Right forelimb (tissue), 1 donor: ENCODE measurements at places on chromosomes 3 and 15.

GRCh38 chr3:54026543-54026942, 95.8 kb upstream of the CACNA2D3 start:
- DNase-seq: no peak

- no peak for DNase-seq
These were observed 12.7 kb downstream of the PGPEP1L start for GRCh38 chr15:98994892-98995291.

GRCh38 chr3:114449271-114450007, 155.6 kb downstream of the TIGIT start:
- DNase-seq: no peak

- no peak for DNase-seq
These were observed 232.6 kb upstream of the LRTM1 start for GRCh38 chr3:55160241-55160983.

GRCh38 chr3:119294696-119295671, 801 bp downstream of the ARHGAP31 start:
- peak; percentile 78 for DNase-seq

DNA sequence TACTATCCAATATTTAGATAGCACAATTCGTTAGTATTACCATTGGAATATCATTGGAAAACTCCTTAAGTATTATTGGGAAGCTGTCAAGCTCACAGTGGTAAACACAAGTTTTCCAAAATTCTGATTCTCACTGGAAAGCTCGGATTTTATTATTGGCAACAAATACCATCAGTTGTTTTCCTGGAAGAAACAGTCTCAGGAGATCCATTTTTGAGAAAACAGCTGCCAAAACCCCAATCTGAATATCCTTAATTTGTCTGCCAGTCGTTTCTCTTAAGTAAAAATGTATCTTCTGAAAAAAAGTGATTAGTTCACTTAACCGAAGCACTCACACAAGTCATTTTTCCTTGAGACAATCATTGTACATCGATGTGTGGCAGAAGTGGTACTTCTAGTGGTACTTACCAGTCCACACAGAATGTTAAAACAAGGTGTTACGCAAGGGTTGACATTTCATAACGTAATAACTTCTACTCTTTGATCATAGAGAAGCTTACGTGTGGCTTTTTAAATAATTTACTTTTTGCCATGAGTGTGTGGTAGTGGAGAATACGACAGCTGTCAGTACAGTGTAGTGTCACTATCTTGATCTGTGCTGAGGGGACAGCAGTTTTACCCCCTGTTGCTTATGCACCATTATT, 74.9 kb downstream of the FAM43A start:
- no peak for DNase-seq

DNA sequence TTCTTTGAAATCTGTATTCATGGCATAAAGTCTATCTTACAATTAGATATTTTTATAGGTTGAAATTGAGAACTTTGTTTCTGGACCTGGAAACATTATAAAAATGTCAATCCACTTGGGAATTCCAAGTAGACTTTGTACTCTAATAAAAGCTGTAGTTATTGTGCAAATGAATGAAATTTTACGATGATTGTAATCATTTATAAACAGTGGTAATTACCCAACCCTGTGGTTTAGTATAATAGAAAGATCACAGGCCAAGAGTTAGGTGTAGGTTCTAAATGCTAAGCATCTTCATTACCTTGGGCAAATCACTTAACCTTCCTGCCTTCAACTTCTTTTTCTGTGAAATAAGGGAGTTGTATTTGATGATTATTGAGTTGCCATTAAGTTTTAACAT, 13.2 kb upstream of the SLC7A14 start:
- DNase-seq: no peak

DNA sequence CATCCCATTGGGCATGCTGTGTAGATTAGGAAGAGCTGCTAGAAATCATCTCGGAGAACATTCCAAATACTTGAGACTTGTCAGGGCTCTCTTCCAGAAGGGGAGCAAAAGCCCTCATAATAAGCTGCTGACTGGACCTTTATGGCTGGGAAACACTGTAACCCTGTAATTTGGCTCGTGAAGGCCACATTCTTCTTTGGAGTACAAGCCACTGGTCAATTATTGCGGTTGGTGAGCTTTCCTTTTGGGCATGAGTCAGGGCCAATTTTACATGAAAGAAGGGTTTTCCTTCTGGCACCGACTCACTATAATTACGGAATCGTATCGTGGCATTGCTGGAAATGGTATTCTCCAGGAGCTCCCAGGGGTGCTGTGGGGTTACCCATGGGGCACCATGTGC, 434.5 kb upstream of the RGMA start:
- peak; percentile 49 for DNase-seq

DNA sequence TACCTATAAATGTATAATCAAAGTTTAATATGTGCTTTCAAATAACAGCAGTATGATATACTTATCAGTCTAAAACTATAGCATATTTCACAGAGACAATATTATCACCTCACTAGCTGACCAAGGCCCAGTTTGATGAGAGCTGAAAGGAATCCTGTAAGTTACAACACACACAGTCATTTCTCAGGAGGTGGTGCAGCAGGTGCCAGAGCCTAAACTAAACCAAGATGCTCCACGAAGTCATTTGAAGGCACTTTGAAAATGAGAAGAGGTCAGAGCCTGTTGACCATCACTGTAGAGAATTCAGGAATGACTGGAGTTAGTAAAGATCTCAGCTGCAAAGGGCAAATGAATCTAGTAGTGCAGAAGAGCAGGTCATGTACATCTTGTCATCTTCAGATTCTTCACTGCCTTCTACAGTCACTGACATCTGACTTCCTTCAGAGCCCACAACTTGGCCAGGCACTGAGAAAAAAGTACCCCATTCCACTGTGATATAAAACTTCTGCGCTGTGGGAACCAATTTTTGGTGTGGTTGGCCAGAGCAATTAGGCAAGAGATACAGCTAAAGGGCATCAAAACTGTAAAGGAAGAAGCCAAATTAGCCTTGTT, 7.9 kb downstream of the GBE1 start:
- no peak for DNase-seq

DNA sequence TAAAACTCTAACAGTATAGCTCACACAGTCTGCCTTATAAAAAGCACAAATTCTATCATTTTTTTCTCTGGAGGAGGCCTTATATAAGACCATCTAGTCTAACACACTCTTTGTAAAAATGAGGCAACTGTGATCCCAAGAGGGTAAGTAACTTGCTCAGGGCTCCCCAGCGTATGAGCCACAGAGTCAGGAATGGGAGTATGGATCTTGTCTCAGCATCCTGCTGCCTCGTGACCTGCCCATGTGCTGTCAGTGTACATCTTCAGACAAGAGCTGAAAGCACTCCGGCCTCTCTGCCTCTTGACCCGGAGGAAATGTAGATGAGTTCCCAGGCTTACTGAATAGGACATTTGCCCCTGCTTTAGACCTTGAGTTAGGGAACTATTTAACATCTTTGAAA, 28.4 kb upstream of the MEF2A start:
- no peak for DNase-seq

- peak; percentile 63 for DNase-seq
These were observed 408.2 kb upstream of the THBS1 start for GRCh38 chr15:39172380-39173281.

- DNase-seq: no peak
These were observed 18.3 kb downstream of the RAB11A start for GRCh38 chr15:65887565-65887964.

- DNase-seq: no peak
These were observed 58.8 kb downstream of the IL16 start for GRCh38 chr15:81255315-81255957.

DNA sequence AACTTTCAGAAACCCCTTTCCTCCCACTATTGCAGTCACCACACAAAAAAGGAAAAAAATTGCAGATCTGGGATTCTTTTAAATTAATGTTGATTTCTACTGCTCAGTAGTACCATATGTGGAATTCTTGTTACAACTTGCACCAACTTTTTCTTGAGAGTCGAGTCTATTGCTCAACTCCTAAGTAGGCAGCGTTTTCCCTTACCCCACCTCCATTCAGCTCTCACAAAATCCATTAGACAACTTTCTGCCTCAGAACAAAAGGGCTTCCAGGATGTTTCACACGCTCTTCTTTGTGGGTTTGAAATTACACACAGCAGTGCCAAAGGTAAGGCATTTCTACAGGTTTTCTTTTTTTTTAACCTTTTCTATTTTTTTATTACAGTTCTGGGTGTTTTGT, 179.5 kb downstream of the ANXA2 start:
- no peak for DNase-seq

GRCh38 chr3:32428092-32429068, 36.7 kb downstream of the CMTM7 start:
- no peak for DNase-seq

DNA sequence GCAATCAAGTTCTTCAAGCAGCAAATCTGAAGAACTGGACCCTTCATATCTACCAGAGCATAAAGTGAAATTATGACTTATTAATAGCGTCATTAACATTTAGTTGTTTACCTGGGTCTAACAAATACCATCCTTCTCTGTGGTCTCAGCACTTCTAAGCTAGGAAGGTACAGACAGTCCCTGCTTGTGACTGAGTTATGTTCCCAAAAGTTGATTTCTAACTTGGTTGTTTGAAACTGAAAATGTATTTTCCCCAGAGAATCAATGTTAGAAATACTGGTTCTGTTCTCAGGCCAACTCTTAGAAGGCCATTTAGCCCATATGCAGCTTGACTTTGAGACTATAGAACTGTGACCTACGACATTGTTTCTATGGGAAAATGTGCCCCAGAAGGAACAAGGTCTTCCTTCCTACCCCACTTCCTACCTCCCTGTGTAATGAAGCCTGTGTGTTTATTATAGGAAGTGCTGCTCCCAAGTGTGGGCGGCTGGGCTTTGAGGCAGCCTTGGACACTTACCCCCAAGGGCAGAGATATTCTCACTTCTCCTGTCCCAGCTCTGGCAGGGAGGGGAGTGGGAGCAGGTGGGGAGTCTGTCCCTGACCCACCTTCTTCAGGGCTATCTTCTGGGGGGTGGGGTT, 12.2 kb upstream of the MAPK6 start:
- DNase-seq: no peak

DNA sequence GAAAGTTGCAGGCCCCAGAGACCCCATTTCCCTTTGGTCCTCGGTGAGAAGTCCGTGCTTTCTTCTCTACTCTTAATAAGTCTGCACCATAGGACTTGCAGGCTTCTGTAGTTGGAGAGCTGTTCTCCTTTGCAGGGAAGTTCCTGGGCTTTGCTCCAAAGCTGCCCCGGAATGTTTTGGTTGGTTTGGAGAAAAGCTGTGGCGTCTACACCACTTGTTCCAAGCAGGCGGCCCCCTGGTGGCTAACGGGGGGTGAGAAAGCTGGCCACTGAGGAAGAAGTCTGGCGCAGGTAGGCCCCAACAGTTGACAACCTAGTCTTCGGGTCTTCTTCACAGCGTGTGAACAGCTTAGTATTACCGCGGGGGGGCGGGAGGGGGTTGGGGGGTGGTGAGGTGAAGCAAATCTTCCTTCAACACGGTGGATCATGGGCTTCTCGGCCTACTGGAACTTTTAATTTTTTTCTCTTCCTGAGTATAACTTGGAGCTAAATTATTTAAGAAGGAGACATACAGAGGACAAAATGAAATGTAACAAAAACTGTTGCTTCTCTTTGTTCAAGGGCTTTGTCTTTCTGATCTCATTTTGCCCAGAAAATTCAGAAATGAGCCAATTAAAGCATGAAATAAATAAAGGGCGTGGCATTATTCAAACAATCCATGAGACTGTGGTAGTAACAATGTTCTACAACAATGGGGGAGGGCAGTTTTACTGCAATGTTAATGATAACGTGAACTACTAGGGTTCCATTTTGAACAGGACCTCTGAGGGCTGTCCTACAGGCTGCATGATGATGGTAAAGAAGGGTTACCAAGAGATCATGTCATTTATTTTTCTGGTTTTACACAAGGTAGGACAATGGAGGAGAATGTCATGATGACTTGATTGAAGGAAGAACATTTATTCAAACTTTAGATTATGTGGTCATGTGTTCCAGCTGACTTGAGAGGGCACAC, 2.2 kb upstream of the THRB start:
- DNase-seq: peak; percentile 75

GRCh38 chr15:84588053-84588874, 12.5 kb upstream of the ZSCAN2 start:
- peak; percentile 90 for DNase-seq

DNA sequence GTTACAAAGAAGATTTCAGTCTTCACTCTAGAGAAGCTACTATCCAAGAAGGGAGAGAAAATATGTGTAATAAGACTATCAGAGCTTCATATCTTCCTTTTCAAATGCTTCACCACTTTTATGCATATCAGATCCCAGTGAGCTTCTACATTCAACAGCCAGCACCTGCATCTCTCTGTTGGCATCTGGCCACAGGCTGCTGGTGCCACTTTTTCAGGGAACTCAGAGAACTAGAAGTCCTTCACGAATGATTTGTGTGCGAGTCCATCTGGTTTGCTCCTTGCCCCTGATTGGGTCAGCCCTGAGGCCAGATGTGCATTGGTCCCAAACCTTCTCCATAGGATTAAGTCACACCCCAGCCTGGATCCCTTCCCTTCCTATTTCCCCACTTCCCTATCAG, 22.1 kb downstream of the SNTN start:
- no peak for DNase-seq

GRCh38 chr3:152458376-152459117, 189.8 kb downstream of the MBNL1 start:
- DNase-seq: no peak

DNA sequence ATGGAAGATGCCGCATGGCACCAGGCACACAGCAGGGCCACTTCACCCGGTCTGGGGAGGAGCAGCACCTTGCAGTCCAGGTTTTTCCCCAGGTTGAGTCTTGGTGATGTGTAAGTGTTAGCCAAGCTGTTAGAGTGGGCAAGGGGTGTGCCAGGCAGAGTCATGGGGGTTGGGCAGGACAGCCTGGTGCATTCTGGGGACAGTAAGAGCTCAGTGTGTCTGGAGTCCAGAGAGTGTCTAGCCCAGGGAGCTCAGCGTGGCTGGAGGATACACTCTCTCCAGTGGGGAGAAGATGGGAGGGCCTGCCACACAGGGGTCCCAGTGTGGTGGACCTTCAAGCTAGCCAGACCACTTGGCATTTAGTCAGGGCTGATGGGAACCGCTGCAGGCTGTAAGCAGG, 87.4 kb downstream of the AAGAB start:
- DNase-seq: peak; percentile 28

GRCh38 chr15:77784361-77785292, 151.9 kb upstream of the LINGO1 start:
- DNase-seq: no peak

DNA sequence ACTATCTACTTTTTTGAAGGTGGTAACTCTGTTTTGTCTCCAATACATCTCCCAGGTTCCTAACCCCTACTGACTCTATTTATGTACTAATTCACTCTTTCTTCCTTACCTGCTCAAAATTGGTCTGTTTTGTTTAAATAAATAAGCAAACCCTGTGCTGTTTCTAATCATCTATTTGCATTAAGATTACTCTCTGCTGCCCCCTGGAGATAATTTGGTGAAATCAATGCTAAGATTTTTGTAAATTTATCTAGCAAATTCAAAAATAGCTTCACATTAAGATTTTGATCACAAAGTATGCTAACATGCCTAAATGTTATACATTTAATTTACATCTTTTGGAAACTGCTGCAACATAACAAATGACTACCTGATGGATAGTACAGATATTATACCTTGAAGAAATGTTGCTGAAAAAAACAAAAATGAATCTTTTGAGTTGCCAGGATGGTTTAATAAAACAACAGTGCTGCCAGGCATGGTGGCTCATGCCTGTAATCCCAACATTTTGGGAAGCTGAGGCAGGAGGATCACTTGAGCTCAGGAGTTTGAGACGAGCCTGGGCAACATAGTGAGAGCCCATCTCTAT, 4.4 kb upstream of the CD200R1 start:
- no peak for DNase-seq

- no peak for DNase-seq
These were observed 6.0 kb upstream of the TMEM87A start for GRCh38 chr15:42279234-42279723.
